ENCODE measurements at places on chromosomes 12 and 14.

DNA sequence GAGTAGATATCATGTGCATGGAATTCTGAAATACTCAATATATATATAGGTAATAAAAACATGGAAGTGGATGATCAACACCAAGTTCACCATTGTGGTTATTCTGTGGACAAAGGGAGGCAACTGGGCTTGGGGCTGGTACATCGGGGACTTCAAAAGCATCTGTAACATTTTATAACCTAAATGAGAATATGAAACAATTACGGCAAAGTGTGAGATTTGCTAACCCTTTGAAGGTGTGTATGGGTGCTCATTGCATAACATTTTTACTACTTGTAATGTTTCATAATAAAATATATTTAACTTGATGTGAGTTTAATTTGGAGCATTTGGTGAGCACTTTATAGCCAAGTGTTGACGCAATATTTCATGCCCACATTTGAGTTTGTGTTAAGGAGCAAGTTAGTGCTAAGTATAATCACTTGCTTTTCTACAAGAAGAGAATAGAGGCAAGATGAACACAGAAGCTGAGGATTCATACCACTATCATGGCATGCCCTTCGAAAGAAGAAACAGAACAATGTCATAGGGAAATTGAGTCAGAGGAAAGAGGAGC is 109.3 kb downstream of the NTN4 start:
- no peak for DNase-seq

DNA sequence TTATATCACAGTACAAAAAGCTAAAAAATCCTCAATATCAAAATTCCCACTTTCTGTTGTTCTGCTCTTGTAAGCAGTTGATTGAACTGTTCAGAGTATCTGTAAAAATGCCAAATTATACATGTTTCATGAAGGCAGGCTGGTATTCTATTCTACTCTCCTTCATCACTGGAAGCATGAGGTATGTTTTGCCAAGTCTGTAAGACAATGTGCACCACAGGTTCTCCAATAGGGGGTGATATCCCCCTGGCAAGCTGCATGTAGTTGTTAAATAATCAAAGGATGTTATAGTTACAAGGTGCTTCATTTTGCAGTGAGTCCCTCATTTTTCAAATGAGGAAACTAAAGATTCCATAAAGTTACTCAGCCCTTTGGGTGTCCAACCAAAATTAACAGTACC is 15.1 kb upstream of the NEK9 start:
- no peak for DNase-seq

DNA sequence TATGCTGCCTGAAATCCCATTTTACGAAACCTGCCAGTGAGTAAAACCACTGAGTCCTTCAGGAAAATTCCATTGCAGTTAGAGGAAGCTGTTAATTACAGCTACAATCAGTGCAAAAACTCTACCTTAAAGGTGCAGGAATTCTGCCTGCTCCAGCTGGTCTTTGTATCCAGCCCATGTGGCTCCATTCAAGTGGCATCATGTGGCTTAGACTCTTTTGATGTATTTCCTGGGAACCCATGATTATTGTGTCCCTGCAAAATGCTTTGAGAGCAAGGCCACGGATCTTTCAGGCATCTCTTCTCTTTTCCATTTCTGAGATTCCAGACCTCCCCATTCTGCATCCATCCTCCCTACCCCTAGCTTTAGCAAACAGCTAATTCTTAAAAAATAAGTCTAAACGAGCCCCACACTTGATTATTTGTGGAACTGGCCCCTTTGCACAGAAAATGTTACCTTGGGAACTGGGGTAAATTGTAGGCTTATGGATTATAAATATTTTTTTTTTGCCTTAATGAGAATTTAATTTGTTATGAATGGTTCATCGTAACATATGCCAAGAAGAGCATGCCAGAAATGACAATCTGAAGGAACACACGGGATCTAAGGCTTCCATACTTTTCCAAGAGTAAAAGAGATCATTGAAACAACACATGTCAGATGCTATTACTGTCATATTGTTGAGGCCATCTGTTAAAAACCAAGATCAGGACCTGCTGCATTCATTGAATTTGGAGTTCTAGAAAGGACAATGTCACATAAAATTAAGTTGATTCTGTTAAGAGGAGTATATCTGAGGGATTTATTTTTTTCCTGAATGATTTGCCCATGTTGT is 144.6 kb downstream of the TPH2 start:
- no peak for DNase-seq

DNA sequence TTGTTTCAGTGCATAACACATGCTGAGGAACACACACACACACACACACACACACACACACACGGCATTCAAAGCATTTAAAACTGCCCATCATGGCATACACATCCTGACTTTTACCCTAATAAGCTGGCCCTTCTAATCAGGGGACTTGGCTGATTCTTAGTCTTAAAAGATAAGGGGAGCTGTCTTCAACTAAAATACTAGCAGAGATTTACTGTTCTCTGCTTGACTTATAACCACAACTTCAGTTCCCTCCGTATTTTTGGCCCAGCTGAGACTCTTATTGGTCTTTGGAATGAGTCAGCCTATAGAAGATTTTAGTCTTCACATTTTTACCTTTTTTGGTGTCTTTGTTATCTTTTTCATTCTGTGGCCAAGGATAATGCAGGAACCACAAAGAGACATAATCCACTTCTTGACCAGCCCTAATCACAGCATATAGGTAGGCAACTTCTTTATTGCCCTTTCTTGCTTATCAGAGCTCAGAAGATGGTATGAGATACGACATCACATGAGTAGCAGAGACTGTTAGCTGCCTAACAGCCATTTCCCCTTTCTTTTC is 25.1 kb upstream of the SLC8A3 start:
- no peak for DNase-seq

DNA sequence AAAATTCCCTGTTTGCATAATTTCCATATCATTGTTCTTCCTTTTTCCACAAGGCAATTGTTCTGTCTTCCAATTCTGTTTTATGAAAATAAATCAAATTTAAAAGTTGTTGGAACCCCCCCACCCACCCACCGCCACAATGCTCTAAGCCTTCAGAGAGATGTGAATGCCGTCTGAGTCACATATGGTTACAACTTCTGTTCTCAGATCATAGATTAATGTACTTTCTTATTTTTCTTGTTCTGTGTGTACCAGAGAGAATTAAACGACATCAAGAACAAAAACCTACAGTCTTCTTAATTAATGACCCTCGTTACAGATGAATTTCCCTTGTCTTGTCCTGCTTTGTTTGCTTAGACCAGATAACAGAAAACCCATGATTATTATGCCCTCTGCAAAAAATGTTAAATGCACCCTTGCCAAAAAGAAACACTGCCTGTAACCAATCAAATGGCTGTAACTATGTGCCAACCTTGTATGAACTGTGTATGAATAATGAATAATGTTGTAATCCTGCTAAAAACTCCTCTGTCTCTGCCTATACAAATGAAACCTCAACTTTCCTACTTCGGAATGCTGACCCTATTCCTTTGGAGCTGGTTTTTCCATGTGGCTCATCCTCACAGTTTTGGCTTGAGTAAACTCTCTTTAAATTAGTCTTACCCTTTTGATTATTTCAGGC is 14.0 kb downstream of the OR6S1 start:
- DNase-seq: no peak

DNA sequence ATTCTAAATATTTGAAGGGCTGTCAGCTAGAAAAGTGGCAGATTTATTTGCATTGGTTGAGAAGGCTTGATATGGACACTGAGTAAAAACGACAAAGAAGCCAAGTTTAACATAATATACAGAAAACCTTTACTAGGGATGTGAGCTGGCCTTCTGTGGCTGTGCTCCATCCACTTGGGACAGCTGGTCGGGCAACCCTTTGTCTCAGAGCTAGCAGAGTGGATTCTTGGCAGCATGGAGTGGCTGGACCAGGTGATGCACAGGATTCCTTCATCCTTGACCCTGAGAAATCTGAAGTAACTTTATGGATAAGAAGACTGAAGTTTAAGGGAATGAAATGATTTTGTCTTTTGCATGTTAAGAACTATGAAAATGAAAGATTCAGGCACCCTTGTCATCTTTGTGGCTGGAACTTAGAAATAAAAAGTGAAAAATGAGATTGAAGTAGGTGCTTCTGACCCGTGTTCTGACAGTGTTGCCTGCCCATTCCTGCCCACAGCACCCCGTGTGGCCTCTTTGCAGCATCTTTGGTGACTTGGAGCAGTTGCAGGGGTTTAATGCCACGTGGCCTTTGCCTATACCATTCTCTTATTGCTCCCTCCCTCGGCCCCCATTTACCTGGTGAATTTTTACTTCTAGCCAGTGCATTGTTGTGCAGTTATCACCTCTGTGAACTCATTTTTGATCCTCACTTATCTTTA is 32.6 kb downstream of the PELI2 start:
- DNase-seq: no peak

GRCh38 chr12:45658020-45658419 is 71.5 kb upstream of the ARID2 start:
- DNase-seq: no peak

DNA sequence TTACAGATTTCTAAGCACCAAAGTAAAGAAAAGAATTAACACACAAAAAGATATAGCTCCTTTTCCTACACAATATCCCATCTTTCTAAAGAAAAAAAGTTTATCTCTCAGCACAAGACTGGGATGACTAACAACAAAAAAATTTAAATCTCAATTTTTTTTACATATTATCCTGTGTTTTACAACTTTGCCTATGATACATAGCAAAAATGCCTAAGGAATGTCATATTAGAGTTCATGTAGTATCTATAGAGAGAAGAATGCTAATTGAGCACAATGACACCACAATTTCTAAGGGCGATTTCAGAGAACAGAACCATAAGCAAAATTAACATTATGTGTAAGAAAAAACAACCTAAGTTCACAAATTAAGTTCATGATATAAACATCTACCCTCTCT is 16.3 kb downstream of the C2CD5 start:
- no peak for DNase-seq

- no peak for DNase-seq
Observed at GRCh38 chr12:26514364-26514763, 318.6 kb downstream of the ITPR2 start.

DNA sequence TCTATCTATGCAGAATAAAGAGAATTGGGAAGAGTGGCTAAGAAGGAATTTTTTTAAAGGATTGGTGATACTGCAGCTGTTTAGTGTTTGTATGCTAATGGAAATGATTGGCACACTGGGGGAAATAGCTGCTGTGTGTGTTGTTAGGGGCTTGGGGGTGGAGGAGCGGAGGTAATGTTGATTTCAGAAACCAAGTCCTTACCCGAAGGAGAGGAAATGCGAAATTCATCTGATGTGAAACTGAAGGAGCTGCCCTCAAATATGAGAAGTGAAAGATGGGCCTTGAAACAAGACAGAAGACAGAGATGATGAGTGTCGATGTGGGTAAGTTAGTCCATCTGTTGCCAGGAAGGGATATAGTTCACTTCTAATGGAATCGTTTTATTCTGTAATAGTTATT is 21.2 kb upstream of the RNASE12 start:
- no peak for DNase-seq

DNA sequence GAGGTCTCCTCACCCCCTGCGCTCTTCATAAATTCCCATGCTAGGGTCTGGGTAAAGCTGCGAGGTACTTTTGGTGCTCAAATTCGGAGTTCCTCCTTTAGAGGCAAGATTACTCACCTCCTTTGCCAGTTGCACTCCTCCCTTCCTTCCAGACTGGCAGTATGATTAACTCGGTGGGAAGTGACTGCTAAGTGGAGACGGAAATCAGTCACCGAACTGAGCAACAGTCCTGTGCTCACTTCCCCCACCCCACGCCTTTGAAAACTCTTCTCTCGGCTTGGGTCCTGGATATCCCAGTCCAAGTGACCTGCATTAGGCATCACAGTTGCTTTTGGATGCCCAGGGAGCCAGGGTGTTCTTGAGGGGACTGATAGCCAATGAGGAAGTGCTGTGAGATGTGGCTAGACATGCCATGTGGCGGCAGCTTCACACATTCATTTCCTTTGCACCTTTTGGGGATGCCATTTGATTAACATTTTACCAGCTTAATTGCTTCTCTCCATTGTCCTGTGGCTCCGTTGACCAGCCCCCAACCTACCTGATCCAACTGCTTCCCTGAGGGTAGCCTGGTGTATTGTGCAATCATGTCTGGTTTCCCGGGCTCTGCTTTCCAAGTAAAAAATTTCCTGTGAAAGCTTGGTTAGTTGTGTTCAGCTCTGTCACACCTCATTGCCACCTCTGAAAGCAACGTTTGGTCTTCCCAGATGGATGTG is 840 bp downstream of the PNP start:
- DNase-seq: no peak

GRCh38 chr14:52951681-52952554 is 1.1 kb upstream of the FERMT2 start:
- no peak for DNase-seq

DNA sequence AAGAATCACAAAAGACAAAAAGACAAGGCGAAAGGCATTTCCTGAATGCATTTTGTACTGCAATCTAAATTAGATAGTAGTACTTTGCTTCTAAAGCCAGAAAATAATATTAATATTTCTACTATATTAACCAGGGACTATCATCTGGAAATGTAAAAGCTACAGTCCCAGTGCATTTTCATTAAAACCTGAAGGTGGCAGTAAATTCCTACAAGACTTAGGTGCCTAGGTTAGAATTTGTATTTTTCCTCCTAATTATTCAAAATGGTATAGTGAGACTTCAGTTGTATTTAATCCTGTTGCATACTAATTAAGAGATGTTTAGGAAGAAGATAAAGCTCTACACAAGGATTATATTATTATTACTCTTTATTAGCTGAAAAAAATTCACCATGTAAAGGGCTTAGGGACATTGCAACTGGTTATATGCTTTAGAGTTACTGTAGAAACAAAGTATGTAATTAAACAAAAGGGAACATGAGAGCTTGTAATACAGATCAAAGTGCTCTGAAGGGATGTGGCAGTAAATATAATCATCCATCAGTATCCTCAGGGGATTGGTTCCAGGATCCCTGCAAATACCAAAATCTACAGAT is 53.6 kb downstream of the BRMS1L start:
- DNase-seq: no peak
